CD4-positive, alpha-beta T cell treated with Interleukin-6 for 4 hours (primary cell): ENCODE measurements at places on chromosomes 5 and 9.

DNA sequence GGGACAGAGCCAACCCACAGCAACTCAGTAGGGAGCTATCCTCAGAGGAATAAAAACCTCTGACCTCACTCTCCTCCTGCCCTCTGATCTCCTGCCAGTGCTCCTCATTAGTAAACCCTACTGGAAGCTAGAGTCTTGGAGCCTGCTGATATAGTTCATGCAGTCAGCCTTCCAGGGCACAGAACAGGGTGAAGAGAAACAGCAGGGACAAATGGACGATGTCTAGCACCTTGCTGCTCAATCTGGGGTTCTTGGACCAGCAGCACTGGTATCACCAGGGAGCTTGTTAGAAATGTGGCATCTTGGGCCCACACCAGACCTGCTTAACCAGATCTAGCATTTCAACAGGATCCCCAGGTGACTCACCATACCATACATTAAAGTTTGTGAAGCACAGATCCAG, 5.5 kb upstream of the GALNT12 start:
- DNase-seq: no peak

GRCh38 chr5:178383919-178384815, 151.6 kb upstream of the PHYKPL start:
- no peak for DNase-seq

DNA sequence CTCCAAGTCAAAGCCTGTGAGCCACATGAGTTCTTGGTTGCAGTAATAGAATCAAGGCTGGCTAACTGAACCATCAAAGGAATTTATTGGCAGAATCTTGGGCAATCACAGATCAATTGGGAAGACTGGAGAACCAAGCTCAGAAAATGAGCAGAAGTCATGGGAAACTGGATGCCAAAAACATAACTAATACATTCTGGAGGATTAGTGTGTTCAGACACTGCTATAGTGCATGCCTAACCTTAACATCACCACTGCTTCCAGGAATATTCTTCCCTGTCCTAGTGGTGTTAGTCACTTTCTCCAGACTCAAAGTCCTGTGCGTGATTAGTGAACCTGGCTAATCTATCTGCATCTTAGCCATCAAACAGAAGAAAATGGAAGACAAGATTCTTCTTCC, 843.7 kb downstream of the EFNA5 start:
- no peak for DNase-seq

DNA sequence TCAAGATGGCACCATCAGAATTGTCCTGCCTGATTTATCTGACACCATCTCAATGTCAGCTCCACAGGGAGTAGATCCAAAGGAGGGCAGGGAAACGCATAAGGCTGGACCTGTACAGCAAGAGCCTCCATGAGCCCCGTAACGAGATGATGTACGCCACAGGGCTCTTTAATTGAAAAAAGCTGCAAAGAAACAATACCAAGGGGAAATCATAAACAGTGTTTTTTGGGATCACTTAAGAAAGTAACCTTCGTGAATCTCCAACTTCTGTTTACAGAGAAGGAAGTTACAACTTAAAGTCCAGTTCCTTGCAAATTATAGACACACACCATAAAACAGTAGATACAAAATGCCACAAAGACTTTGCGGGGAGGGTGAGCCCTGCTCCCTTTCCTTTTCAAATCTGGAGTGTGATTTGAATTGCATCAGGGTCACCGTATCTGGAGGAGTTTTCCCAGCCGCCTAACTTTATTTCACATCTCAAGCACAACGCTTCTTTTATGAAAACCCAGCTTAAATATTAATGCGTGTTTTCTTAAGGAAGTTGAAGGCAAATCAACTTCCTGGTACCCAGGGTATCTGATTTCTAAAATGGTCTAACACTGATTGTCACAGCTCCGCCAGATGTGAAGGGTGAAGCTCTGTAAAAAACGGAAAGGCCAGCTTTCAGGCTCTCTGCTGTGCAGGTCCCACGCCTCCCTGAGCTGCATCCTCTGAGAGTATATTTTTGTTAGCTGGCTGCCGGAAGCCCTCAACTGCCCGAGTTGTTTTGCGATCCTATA, 88.9 kb downstream of the EBF1 start:
- no peak for DNase-seq

GRCh38 chr5:42908086-42908485, 96.4 kb upstream of the SELENOP start:
- DNase-seq: no peak

- DNase-seq: peak; percentile 8
Observed at GRCh38 chr9:14428781-14429230, 114.9 kb upstream of the NFIB start.

- DNase-seq: no peak
Observed at GRCh38 chr5:127587246-127587917, 61.5 kb upstream of the CTXN3 start.

GRCh38 chr5:58012801-58013315, 447.0 kb downstream of the PLK2 start:
- DNase-seq: no peak

DNA sequence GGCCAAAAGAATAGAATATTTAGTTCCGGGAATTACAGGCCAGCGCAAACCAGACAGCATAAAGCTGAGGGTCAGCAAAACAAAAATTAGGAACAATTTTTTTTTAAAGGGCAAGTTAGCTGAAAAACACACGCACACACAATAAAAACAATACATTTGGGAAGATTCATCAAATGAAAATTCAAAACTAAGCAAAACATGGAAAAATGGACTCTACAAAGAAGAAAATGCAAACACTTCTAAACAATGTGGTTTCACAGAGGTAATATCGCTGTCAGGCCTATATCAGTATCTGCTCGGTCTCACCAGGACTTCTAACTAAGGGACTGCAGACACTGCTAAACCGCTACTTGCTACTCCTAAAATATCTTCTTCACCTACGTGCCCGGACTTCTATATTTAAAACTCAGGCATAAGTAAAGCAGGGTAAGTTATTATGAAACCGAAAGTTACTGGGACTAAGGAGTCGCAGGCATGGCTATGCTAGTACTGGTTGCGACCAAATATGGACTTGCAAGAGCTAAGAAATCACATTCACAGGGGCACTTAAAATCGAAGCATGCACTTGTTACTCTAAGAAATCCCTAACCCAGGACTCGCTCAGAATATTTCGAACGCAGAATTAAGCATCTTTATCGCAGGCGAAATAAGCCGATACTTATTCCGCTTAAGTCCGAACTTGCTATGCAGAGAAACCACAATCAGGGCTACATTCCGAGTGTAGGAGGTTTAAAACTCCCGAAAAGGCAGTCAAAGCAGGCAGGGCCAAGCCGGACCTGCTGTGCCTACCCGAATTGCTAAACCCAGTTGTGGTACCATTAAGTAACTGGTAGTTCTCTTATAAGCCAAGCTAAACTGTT, 2.3 kb downstream of the ANXA2R start:
- peak; percentile 57 for DNase-seq

- no peak for DNase-seq
Observed at GRCh38 chr5:175682664-175683063, 24.8 kb downstream of the HRH2 start.

DNA sequence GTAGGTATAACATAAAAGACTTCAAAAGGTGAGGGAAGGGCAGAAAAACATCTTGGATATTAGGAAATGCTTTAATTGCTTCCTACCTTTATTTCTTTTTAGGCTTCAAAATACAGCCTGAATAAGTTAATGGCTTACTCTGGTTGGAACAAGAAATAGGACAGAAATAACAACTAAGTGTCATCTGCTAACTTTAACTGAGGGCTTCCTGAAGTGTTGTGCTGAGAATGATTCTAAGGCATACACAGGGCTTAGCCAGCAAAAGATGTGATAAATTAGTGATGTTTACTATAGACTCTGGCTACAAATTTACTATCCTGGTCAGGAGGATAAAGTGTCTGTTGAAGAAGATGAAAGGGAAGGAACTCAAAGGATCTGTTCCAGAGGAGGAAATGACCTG, 34.2 kb downstream of the ABHD17B start:
- DNase-seq: no peak

GRCh38 chr5:180619563-180619915, 28.2 kb upstream of the SCGB3A1 start:
- no peak for DNase-seq

DNA sequence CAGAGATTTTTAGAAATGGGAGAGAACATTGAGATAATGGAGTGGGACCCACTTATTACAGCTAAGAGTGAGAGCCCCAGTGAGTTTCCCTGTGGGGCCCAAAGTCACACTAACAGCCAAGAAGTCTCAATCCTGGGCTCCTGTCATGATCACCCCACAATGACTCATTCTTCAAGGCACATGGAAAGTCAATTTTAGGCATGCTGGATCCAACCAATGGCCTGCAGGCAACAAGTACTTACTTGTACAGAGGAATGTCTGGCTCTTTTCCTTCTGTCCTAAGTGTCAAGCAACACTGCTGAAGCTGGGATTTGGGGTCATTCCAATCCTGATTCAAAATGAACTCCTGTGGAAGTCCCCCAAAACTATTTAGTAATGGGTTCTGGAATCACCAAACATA, 123.1 kb downstream of the DROSHA start:
- no peak for DNase-seq

- no peak for DNase-seq
Observed at GRCh38 chr5:174307031-174307408, 261.5 kb downstream of the NSG2 start.

DNA sequence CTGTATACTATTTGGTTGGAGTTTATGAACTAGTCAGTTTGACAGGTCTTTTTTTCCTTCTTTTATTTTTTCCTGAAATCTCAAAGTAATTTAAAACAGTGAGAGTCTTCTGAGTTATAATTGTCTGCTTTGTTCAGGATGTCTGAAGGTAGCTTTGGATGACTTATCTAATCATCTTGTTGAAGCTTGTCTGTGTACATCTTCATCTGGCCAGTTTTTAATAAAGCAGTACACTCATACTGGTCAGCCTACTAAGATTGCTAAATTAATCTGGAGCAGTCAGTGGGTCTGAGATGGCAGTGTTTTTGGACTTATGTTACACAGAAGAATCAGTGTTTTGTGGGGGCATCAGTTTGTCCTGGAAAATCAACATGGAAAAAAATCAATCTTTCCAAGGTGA, 482.4 kb downstream of the CDH10 start:
- DNase-seq: no peak

GRCh38 chr5:148760945-148761638, 65.3 kb upstream of the ADRB2 start:
- no peak for DNase-seq

DNA sequence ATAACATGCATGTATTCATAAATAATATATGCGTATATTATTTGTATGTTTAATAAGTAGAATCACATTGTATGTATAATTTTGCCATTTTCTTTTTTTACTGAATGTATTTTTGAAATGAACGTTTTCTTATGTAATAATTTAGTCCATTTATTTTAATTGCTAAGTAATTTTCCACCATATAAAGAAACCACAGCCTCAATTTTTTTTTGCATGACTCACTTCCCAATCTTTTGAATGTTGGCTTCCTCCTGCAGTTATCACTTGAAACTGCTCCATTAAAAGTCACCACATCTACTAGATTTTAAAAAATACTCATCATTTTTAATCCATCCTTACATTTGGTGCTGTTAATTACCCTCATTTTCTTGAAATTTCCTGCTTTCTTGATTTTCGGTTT, 363.3 kb upstream of the MEF2C start:
- no peak for DNase-seq

DNA sequence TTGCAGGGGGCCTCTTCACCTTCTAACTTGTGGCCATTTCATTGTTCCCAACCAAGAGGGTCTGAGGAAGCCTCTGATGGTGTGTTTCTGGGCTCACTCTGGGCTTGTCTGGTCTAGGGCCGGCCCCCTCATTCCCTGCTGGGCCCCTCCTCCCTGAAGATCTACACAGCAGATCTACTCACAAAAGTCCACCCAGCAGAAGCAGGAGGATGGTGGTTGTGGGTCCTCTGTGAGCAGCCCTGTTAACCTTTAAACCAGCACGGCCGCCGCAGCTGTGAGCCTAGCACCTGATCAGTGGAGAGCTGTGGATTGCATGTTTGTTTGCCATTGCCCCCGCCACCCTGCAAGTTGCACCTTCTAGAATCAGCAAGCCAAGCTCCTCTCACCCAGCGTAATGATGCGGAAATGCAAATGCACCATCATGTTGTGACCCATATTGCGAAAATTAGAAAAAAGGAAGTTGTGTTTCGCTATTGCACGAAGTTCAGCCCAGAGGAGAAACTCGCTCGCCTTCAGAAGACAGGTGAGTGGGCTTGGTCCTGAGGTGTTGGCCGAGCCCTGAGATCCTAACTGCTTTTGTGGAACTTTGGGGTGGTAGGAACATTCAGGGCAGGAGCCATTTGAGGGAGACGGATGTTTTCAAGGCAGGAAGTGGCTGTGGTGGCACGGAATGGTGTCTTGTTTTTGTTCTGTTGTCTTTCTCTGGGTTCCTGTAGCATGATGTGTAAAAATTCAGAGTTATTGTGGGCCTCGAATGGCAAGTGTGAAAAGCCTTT, 16.7 kb downstream of the FGD3 start:
- peak; percentile 85 for DNase-seq

DNA sequence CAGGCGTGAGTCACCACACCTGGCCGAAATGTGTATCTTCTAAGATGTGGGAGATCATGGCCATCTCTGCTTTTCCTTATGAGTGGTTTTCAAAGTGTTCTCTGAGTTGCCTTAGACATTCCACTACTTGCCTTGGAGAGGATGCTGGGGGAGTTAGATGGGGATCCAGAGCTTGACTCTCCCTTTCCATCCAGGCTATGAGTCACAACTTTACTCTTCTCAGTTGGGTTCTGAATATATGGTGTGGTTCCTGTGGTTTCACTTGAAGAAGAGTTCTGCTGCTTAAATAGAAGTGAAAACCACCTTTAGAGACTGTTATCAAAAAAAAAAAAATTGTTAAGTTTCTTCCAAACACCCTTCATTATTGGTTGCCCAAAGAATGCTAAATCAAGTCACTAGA, 217.6 kb downstream of the ZNF608 start:
- no peak for DNase-seq

DNA sequence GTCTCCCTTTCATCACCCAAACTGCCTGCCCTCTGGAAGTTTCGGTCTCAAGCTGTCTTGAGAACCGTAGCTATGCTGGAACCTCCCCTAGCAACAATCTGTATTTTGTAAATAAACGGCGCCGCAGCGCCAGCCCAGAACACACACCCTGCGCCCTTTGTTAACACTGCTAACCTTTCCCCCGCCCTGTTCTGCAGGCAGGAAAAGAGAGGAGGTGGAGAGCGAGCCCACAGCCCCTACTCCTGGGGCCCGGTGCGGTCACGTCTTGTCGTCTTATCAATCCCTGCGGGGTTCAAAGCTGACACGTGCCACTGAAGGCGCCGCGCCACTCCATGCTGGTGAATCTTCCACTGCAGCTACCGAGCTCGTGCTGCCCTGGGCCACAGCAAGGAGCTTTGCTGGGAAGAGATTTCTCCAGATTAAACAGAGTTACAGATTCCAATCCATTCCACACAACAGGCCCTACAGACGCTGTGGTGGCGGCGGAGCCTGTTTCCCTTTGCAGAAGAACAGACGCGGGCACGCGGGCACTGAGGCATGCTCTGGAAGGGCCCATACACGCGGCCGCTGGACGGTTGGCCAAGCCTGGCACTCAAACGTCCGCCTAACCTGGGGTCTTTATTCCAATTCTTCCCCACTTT, 25.3 kb downstream of the ZDHHC11B start:
- DNase-seq: peak; percentile 58

GRCh38 chr9:35935261-35935660, 22.7 kb downstream of the OR2S2 start:
- no peak for DNase-seq

GRCh38 chr9:36788534-36788933, 215.8 kb downstream of the MELK start:
- no peak for DNase-seq

- DNase-seq: no peak
Observed at GRCh38 chr5:42531611-42532010, 108.4 kb downstream of the GHR start.

- no peak for DNase-seq
Observed at GRCh38 chr5:142871363-142872193, 101.4 kb downstream of the ARHGAP26 start.
